ENCODE measurements at places on chromosomes 16 and 17.
A peak's percentile ranks its signal among the peaks of the same experiment; 100 is the strongest.

GRCh38 chr17:4241535-4241934 lies 22.2 kb downstream of the ANKFY1 start:
- no peak for DNase-seq

- DNase-seq: peak; percentile 98
Observed at GRCh38 chr17:58783380-58783779, 27.7 kb downstream of the PPM1E start.

DNA sequence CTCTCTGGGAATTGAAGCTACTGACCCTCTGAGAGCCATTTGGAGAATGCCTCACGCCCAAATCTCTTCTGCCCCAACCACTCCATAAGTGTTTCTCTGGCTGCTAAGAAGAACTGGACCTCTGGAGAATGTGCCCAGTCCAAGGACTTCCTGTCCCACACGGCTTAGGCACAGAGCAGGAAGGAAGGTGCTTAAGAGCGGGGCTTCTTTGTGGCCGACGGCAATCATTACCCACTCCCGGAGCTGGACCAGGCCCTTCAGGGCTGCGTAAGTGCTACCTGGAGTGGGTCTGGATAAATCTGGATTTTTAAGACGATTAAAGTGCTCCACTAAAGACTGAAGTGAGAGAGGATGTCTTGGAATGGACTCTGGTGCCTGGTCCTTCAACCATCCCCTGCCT lies 1.8 kb downstream of the CCDC42 start:
- no peak for DNase-seq

DNA sequence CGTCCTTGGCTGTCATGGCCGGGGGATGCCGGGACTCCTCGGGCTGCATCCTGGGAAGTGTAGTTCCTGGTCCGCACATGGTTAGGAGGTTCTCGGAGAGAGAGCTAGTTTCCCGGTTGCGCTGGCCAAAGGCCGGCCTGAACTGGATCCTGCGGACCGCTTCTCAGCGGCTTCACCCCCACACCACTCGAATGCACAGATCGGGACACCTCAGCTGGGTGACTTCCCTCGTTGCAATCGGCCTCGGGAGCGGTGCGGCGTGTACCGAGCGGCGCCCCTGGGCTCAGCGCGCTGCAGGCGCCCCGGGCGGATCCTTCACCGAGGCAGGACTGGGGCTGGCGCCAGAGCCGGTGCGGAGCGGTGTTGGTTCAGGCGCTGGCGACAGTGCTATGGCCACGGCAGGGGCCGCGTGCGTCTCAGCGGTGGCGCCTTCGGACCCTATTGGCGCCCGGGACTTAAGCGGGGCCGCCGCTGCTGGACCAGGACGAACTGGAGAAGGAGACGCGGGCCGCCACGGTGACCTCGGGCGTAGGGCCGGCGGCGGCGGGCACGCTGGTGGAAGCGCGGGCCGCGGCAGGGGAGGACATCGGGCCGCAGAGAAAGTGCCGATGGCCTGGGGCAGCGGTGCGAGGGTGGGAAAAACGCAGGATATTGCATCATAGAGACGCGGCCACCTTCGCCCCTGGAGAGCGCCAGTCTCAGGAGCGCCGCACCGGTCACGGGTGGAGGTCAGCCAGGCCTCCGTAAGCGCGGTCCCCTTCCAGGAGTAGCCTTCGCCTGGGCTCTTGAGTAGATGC lies 11.4 kb downstream of the ZNF629 start:
- DNase-seq: peak; percentile 70

DNA sequence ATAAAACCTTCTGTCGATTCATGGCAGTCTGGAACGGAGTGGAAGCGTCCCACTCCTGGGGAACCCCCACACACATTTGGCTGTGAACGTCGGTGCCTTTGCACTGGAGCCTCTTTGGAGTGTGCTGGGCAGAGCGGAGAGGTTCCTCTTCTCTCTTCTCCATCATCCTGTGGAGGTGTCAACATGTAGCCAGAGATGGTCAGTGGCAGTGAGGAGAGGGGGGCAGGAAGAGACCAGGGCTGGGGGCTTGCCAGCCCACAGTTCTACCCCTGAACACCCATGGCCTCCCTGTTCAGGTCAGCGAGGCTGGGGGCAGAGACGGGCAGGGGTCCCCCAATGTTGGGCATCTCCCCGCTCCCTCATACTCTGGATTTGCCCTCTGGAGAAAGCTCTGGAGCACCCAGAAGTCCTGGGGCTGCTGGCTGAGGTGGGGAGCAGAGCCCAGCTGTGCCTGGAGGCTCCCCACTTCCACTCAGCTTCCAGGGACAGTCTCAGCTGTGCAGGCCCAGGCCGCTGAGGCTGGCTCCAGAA lies 223.7 kb downstream of the SEC14L1 start:
- no peak for DNase-seq

DNA sequence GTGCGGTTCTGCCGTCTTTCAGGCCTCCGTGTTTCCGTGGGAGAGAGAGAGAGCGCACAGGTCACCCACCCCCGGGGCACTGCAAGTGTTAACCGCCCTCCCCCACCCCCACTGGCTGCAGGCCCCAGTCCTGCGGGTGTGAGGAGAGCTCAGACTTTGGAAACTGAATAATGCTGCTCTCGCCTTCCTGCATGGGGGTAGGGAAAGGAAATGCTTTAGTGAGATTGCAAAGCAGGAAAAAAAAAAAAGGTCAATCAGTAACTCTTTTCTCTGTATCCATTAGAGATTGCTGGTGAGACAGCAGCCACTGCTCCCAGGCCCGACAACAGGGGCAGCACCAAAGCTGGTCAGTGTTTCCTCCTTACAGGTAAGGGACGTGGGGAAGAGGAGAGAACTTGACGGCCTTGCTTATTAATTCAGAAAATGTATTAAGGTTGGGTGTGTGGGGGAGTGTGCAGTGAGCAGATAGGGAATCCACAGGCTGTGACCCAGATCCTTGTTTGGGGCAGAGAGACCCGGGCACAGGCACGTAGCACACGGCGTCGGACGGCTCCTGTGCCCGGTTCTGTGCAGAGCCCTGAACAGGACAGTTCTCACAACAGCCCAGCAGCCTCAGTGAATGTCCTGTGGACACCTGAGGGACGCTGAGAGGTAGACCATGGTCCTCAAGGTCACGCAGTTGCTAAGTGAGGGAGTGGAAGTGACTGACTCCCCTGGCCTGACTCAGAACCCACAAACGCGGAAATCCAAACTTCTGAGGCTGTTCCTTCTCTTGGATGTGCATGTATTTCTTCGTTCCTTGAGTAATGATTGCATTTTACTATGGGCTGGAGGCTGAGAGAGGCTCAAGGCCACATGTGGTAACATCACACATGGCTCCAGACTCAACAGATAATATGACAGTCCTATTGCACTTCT lies 156.5 kb downstream of the FOXL1 start:
- DNase-seq: no peak

DNA sequence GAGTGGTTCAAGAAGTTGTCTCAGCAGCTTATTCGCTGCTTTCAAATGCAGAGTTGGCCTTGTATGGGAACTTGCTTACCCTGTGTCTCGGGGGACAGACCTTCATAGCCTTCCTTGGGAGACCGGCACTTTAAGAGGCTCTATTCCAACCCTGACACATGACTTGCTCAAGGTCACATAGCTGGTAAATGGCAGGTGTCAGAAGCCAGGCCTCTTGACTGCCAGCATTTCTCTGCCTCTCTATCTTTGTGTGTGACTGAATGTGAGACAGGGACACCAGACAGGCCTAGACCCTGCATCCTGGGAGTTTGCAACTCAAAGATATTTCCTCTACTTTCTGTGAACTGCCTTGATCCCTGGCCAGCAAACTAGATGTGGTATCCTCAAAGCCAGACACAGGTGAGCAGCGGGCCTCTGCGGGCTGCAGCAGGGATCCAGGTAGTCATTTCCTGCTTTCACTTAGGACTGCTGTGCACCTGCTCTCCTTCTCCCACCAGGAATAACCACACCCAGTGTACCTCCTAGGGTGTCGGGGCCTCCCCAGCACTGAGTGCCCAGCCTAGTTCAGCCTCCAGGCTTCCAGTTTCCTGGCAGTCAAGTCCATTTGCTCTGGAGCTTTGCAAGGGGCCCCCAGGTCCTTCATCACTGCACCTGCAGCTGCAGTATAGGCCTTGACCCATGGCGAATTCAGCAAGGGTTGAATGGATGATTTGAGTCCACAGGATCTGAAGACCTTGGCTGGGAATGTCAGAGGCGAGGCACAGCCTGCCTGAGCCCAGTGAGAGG lies 116.6 kb upstream of the TNRC6C start:
- DNase-seq: no peak

DNA sequence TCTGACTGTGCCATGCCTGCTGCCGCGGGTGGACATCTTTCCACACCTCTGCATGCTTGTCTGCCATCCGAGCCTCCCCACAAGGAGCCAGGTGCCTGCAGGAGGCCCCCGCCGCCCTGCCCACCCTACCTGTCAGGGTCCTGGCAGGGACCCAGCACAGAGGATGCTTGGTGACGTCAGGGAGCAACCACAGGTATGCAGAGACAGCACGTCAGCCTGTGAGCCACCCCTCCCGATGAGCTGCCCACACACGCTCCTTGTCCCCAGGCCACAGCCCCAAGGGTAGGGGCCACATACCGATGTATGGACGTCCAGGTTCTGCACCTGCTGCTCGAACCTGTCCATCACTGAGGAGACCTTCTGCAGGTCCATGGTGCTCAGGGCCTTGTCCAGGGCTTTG lies 10.6 kb downstream of the CHMP1A start:
- DNase-seq: no peak

DNA sequence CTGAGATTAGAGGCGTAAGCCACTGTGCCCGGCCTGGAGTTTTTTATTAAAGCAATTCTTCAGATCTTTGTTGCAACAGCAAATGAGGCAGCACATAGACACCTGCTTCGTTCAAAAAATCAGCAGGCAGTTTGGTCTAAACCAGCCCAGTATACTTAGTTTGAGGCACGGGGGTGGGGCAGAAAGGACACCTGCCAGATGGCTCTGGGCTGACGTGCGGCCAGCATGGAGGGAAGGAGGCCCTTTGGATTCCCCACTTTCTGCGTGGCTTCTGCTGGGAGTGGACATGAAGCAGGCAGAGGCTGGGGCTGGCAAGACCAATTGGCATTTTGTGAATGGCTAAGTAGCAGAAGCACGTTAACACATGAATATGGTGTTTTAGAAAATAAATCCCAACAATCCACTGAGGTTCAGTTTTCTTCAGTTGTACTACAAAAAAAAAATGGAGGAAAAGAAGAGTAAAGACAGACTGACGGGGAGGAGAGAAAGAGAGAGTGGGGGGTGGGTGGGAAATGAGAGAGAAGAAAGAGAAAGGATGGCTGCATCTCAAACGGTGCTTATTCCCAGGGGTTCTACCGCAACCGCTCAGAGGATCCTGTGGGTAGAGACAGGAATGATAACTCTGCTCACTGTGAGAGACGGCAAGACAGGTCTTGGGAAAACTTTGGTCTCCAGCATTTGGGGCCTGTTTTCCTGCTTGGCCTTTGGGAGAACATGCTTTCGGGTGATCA lies 16.3 kb downstream of the C16orf46 start:
- DNase-seq: no peak

GRCh38 chr17:80591788-80592187 lies 47.1 kb downstream of the RPTOR start:
- DNase-seq: no peak

DNA sequence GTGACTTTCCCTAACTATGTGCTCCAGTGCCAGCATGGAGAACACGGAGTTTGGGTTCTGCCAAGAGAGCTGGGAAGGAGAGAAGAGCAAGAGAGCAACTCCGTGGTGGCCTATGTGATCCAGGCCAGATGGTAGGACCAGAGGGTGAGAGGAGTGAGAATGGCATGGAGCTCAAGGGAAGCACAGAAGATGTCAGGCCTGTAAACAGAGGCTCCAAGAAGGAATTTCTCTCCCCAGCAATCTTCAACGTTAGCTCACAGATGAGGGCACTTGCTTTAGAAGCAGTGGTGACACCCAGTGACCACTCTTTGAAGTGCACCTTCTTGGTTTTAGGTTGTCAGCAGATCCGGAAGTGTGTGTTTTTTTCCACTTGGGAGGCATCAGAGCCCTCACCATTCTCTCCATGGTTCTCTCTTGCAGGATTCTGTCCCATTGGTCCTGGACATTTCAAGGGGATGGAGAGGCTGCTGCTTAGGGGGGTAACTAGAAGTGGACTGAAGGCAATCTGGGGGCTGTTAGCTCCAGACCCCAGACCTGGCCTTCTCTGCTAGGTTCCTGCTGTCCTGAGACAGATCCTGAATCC lies 18.1 kb upstream of the TMEM98 start:
- DNase-seq: peak; percentile 49

DNA sequence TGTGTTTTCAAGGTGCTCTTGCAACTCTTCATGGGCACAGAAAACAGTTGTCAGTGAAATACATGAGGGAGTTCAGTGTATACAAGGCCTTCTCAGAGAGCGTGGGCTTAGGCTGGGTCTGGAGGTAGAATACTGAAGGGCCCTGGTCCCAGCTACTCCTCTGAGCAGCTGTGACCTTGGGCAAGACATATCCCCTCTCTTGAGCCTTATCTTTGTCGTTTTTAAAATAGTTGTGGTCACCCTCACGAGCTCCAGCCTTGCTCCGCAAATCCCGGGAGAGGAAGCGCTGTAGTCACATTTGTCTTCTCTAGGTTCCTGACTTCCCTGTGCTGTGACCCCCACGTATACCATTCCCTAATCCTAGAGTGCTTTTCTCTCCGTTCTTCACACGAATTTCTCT lies 3.6 kb downstream of the ZNRF1 start:
- no peak for DNase-seq

DNA sequence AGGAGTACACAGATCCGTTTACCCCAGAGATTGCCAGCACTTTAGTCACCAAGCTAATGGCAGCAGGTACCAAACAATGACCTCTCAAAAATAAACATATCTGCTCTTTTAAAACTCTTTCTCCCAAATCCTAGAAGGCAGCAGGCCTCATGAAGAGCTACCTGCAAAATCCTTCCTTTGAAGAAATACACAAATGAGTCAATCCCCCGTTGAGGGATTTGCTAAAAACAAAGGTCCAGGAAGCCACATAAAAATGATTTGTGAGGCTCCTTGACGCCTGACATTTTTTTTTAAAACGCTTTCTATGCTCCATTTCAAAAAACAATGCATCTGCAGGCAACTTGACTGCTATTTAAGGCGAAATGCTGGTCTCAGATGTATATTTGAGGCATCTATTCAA lies 58.2 kb downstream of the NACA2 start:
- no peak for DNase-seq

DNA sequence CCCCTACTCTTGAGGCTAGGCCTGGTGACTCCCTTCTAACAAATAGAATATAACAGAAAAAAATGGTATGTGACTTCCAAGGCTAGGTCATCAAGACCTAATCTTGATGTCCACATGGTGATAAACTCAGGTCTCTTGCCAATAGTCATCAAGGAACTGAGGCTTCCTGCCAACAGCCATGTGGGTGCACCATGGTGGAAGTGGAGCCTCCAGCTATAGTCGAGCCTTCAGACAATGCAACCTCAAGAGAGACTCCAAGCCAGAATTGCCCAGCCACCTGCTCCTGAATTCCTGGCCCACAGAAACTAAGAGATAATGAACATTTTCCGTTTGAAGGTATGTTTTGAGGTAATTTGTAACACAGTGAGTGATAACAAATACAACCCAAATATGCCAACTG lies 55.9 kb upstream of the SREBF1 start:
- no peak for DNase-seq

GRCh38 chr17:80727409-80727755 lies 182.7 kb downstream of the RPTOR start:
- no peak for DNase-seq

DNA sequence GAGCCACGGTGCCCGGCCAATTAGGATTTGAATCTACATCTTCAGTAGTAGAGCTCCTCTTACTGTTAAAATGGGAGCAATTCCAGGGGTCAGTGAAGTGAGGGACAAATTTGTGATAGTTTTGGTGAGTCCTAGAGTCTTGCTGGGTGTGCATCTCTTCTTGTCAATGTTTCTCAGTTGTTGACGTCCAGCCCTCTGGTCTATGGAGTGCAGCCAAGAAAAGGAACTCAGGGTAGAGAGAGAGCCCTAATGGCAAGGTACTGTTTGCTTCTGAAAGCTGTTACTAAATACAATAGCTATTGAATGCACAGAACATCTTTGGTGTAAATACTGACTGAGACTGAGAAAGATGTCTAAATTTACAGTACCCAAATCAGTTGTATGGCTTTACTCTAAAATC lies 282.5 kb upstream of the SALL1 start:
- no peak for DNase-seq

Measured in NCI-H1105 treated with DMSO at 0.1 percent for 48 hours (cell line).